ENCODE measurements at places on chromosomes 1 and 21. TPM values are rescaled to one million over a fixed set of nuclear protein-coding genes. Genes with fewer than 3 reads are reported as not detected.

CCDC181 gene
- not detected for total RNA-seq

CRP gene
- total RNA-seq = not detected

BLACAT1 gene
- not detected for total RNA-seq

TSPEAR gene
- under 0.01 TPM for total RNA-seq

FOXO6 gene
- not detected for total RNA-seq

RIMS3 gene
- 0.20 TPM for total RNA-seq

SPRR2A gene
- not detected for total RNA-seq

CBR3 gene
- total RNA-seq = 2.4 TPM

CLDN17 gene
- total RNA-seq = not detected

RUNX3 gene
- total RNA-seq = not detected

SELENBP1 gene
- total RNA-seq = 3.1 TPM

MROH9 gene
- not detected for total RNA-seq

GSTM4 gene
- 0.40 TPM for total RNA-seq

LCE2C gene
- not detected for total RNA-seq

CGN gene
- total RNA-seq = under 0.01 TPM

GRCh38 chr1:56484695-56485094 is 94.7 kb downstream of the PLPP3 start:
- DNase-seq = peak; percentile 28

DNA sequence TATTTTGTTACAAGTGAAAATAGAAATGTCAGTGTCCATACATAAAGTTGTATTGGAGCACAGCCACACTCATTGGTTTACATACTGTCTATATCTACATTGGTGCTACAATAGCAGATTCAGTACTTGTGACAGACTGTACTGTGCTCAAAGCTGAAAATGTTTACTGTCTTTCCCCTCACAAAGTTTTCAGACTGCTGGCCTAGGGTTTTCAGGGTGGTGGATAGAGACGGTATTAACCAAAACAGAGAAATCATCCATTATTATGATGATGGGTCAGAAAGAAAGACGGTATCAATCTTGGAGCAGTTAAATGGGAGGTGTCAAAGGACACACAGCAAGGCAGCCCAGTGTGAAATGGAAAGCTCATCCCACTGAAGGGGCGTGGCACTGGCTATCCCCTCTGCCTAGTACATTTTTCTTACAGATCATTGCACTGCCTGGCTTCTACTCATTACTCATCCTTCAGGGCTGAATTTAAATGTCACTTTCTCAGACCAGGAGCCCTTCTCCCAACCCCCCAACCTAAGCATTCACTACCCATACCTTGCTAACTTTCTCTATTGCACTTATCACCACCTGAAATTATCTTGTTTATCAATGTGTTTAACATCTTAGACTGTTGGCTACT is 10.2 kb downstream of the JAK1 start:
- DNase-seq = no peak

GRCh38 chr21:44626673-44627143 is at the start of gene KRTAP10-9:
TSS of gene KRTAP10-9 (plus strand) at chr21:44627093. CDS start at chr21:44627172, 79 bp downstream.
- no peak for DNase-seq

DNA sequence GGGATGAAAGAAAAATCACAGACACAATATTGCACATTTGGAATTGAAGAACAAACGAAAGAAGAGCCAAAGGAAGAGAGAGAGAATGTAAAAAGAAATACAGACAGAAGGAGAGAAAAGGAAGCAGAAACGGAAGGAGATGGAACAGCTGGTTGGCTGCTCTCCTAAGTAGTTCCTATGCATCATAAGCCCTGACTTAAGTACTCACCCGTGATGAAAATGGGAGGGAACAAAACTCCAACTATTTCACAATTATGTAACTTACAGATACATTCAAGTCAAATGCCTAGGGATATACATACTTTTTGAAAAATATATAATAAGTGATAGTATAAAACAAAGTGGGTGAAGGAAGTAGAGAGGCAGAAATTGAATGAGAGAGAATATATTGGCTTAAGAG is 88.5 kb downstream of the TTLL7 start:
- DNase-seq = no peak

- peak; percentile 52 for DNase-seq
These were observed 78.9 kb upstream of the SLC45A1 start for GRCh38 chr1:8239039-8239305.

DNA sequence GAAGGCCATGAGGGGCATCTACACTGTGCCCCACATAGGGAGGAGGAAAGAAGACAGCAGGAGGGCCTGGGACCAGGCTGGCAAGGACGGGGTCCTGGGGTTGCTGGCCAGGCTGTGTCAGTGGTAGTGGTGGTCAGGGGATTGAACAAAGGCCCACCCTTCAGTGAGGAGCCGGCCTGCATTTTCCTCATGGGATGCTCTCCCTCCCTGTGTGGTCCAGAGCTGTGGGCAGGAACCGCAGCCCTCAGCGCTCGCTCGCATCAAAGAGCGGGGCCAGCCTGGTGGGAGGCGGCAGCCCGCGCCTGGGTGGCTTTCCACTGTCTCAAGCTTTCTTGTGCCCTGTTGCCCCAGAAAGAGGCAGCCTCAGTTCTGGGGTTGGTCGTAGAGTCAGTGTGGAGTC is 24.8 kb downstream of the LHX4 start:
- no peak for DNase-seq

DNA sequence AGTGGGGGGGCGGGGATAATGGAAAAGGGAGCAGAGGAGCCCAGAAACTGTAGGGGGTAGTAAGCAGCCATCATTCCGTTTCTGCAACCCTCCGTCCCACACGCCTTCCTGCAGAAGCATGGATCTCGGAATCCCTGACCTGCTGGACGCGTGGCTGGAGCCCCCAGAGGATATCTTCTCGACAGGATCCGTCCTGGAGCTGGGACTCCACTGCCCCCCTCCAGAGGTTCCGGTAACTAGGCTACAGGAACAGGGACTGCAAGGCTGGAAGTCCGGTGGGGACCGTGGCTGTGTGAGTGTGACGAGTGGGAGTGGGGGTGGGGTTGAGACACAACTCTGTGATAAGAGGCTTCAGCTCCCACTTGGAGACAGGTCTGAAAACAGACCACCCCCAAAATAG is 706 bp downstream of the CREB3L4 start:
- DNase-seq = no peak

GRCh38 chr21:32411350-32412161 is 950 bp upstream of the EVA1C start:
- DNase-seq = peak; percentile 79

DNA sequence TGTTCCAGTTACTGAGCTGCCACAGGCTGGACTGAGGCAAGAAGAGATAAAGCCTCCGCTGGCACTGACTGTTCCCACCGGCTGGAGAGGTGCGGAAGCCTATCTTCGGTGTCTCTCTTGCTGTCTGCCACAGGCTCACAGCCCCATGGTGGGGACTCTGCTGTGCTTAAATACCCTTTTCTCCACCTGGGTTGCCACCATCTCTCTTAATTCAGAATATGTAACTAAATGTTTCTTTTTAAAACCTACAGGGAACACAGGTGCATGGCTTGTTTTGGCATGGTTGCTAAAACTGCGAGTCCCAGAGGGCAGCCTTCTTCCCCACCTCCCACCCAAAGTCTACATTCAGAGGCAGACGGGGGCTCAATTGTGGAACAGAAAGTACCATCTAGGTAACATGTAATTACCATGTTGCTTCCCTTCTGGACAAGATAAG is 8.1 kb upstream of the LBR start:
- no peak for DNase-seq

- DNase-seq = peak; percentile 88
These were observed 367.3 kb downstream of the SMYD3 start for GRCh38 chr1:246139745-246140182.

DNA sequence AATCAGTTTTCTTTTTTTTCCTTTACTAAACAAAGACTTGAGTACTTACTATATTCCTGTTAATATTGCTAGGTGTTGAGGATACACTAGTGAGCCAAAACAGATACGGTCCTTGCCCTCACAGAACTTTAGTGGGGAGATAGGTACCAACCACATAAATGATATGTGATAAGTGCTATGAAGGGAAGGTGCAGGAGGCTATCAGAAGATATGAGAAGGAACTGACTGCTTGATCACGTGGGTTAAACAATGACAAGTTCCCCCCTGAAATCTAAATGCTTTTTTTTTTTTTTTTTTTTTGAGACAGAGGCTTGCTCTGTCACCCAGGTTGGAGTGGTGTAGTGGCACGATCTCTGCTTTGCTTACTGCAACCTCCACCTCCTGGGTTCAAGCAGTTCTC is 25.0 kb downstream of the RBM15 start:
- no peak for DNase-seq

- DNase-seq = no peak
These were observed 172.8 kb upstream of the TMEM51 start for GRCh38 chr1:14980621-14981218.

GRCh38 chr1:222028116-222028515 is 286.2 kb upstream of the DUSP10 start:
- DNase-seq = no peak

GRCh38 chr1:226541631-226542622 is 6.6 kb upstream of the STUM start:
- DNase-seq = peak; percentile 83

- DNase-seq = no peak
These were observed 17.1 kb upstream of the ESRRG start for GRCh38 chr1:216740331-216740730.

All from lung microvascular endothelial cell (primary cell).